Activated CD4-positive, CD25-positive, alpha-beta regulatory T cell (primary cell): ENCODE measurements at places on chromosomes 3 and 15.

DNA sequence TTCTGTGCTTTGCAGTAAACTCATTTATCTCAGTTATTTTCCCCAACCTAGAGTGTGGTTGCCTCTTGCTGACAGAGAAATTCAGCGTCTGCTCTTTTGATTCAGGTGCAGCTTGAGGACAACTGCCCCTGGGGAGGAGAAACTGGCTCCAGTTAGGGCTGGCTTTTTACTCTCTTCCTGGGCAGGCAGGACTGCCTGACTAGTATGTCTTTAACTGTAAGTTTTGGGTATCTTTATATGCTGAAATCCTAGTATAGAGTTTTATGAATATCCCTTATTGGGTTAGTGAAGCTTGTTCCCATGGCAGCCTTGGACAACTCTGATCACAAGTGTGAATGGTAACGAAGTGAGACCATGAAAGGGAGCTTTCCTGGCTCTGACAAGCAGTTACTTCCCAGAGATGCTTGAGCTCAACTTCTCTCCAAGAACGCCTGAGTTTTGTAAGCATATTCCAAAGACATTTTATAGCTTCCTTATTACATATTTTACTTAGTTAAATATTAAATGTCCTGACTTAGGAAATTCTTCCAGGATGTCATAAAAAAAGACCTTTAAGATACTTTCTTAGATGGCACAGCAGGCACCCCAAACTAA, 27.1 kb downstream of the CCNB2 start:
- DNase-seq: no peak

GRCh38 chr3:18681818-18682345, 256.7 kb upstream of the SATB1 start:
- no peak for DNase-seq

DNA sequence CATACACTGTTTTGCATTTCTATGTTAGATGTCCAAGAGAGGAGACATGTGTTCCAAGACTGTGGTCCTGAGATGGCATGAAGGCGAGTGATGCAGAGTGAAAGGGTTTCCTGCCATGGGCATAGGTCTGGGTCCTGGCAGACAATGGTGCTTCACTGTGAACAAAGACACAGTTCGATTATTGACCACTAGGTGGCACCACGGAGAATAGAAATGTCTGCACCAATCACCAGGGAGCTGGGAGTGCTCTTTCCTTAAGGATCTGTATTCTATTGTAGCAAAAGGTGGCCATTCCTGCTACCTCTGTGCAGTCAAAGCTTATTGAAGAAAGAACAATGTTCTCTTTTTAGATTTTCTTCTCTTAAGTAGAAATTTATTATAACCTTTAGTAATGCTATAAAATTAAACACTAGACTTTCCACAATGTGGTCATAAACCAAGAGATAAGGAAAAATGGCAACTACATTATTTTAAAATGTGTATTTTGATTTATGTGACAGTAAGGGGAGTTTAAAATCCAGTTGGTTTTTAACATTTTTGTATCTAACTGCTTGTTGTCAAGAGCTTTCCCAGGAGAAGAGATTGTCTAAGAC, 88.7 kb downstream of the GABRG3 start:
- DNase-seq: no peak

GRCh38 chr3:66748175-66748876, 247.5 kb upstream of the LRIG1 start:
- no peak for DNase-seq

GRCh38 chr15:61387675-61388074, 158.6 kb upstream of the RORA start:
- DNase-seq: no peak

DNA sequence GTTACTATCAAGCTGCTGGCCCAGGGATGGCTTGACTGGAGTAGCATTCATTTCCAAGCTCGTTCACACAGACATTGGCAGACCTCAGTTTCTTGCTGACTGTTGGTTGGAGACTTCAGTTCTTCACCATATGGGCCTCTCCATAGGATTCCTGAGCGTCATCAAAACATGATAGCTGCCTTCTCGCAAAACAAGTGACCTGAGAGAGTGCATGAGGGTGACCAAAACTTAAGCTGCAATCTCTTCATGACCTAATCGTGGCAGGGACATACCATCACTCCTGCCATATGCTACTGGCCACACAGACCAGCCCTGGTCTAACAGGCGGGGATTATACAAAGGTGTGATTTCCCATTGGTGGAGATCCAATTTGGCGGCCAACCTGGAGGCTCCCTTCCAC, 46.0 kb upstream of the C3orf22 start:
- DNase-seq: no peak

DNA sequence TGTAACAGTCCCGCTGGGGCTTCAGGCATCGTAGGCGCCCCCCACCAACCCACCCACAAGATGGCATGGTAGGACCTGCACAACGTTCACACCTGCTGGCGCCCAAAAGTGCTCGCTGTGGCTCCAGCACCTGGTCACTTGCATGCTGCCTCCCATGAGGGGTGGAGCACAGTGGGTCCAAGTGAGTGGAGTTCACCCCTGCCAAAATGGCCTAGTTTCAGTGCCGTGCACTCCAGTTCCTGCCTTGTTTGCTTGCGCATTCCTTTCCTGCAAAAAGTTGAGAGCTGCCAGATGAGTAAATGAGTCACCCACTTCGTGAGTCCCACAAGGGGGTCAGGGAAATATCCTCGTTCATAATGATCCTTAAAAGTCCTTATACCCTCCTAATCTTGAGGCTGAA, 788.7 kb upstream of the DPPA4 start:
- no peak for DNase-seq

DNA sequence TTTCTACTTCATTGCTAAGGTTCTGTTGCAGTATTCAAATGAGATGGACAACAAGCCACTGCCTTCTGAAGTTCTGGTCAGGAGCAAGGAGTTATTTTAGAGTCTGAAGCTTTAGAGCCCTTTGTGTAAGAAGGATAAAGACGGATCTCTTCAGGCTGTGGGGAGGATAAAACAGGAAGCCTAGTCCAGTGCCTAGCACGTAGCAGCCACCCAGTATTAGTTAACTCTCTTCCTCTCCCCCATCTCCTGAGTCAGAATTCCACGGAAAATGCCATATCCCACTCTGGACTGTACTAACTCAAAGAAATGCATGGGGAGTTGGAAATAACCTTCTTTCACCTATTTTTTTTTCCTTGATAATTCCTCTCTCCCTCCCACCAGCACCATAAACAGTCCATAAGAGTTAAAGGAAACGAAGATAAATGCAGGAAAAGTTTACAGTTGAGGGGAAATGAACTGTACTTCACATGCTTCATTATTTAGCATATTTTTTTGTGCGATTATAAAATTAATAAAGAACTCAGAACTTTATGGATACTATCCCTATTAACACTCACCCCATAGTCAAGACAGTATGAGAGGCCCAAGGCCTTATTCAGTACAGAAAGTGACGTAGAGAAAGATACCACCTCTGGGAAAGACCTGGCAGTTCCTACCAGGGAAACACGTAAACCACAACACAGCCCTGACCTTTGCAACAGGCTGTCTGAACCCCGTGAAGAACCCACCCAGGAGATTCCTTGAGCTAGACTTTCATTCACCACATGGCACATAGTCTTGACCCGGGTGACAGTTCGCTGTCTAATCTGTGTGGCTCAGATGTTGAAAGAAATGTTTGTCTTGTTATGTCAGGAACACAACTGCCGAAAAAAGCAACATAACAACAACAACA, 9.2 kb downstream of the IGF2BP2 start:
- no peak for DNase-seq

- DNase-seq: no peak
Observed at GRCh38 chr15:23924686-23925085, 237.6 kb upstream of the NDN start.

DNA sequence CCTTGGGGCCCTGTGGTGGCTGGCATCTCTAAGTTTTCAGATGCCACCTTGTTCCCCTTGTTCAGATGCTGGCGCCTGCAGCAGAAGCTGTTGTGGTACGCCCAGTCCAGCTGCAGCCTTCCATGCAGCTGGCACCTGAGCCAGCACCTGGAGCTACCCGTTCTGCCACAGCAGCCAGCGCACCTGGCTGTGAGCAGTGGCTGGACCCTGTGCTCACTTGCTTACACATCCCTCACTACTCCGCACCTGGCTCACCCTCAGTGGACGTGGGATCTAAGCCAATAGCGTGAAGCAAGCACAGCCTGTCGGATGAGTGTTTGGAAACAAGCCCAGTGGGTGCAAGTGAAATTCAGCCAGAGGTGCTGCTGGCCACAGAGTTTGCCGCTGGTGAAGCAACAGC, 607.5 kb upstream of the BCHE start:
- DNase-seq: no peak

DNA sequence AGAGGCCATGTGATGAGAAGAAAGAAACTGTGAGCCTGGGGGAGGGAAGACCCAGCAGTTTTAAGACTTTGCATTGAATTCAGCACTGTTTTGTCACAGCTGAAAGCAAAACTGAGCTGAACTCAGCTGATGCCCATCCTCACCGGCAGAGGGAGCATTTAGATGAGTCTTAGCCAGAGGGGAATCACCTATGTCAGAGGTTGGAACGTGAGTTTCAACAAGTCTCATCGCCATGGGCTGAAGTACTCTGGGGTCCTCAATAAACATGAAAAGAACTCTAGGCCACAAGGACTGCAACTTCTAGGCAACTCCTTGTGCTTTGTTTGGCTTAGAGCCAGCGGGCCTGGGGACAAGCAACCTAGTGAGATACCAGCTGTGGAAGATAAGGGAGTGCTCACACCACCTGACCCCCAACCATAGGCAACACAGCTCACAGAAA, 324.5 kb downstream of the TBL1XR1 start:
- DNase-seq: no peak

- no peak for DNase-seq
Observed at GRCh38 chr3:125684199-125684598, 88.9 kb upstream of the OSBPL11 start.

- DNase-seq: no peak
Observed at GRCh38 chr3:177745607-177746005, 548.3 kb upstream of the TBL1XR1 start.

DNA sequence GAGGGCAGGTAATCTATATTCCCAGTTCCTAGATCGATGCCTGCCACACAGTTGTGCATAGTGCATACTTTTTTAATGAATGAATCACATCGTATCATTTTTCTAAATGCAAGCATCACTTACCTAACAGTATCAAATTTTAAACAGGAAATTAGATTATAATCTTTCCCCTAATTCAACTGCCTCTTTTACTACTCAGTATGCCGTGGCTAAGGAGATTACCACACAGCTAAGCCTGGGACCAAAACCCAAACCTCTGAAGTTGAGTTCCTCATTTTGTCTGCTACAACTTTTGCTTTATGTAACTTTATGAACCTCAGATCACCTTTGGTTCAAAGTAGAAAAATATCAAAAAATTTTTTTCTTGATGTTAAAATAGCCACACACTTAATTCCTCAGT, 53.2 kb upstream of the FNDC3B start:
- no peak for DNase-seq
